ENCODE measurements at places on chromosomes 3 and 15.

GRCh38 chr3:112847692-112848091 is 1.0 kb upstream of the CD200R1L start:
- DNase-seq = no peak

GRCh38 chr3:66655044-66655443 is 154.2 kb upstream of the LRIG1 start:
- no peak for DNase-seq

DNA sequence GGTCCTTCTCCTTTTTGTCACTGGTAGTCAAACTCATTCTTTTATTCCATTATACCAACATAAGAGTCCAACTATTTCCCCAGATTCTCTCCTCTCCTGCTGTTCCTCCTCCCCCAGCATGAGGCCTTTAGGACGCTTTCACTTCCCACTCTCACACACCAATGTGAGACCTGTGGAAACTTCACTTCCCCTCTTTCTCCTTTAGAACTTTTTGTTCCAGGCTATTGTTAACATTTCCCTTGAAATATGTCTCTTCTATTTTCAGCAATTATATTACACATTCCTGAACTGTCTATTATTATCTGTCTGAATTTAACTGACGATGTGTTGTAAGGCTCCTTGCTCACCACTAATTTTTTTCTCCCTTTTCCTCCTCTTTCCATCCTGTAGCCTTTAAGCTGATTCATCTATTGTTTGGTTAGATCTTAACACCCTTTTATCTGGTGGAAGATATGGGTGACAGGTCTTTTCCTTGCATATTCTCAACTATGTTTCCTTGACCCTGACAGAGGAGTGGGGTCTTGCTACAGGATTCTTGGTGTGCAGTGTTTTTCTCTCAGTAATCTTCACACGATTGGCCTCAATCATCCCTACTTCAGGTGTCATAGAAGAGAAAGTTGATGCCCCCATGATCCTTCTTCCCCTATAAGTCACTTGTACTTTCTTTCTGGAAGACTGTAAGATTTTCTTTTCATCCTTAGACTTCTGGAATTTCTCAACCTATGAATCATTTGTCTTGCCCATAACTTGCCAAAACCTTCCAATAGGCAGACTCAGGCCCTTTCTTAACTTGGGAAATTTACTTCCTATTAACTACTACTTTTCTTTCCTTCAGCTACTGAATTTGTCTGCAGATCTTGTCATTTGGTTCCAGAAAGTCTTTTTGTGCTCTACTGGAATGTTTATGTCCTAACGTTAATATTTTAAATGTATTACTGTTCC is 5.9 kb downstream of the CYP19A1 start:
- DNase-seq = no peak

GRCh38 chr15:44666210-44667038 is 3.0 kb upstream of the SPG11 start:
- no peak for DNase-seq

DNA sequence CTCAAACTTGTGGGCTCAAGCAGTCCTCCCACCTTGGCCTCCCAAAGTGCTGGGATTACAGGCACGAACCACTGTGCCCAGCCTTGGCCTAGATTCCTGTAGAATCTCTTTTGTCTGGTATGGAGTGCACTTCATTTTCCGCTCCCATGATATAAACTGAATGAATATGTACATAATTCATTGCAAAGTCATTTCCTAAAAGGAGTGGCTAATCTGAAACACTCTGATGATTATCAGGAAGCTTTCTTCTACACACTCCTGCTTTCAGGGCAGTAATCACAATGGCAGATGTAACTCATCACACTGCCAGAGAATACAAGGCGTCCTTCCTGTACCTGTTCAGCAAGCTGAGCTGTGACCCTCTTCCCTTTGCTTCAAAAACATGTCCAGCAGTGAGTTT is 28.6 kb downstream of the RLBP1 start:
- no peak for DNase-seq

DNA sequence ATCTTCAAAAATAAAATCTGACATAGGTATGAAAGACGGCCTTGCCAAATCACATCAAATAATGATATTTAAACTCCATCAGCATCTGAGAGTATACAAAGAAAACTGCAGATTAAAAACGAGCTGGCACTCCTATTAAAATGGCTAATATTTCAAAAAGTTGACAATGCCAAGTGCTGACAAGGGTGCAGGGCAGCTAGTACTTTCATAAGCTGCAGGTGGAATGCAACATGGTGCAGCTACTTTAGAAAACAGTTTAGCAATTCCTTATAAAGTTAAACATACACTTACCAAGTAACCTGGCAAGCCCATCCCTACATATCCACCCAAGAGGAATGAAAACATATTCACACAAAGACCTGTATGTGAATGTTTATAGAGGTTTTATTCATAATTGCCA is 23.0 kb downstream of the TBC1D2B start:
- no peak for DNase-seq

GRCh38 chr15:55937040-55937439 is 56.4 kb downstream of the NEDD4 start:
- DNase-seq = no peak

- DNase-seq = no peak
Measured at GRCh38 chr15:68676011-68676605, 97.3 kb downstream of the CORO2B start.

GRCh38 chr3:191686626-191687025 is 225.7 kb downstream of the PYDC2 start:
- no peak for DNase-seq

- DNase-seq = no peak
Measured at GRCh38 chr3:55556619-55557537, 69.8 kb upstream of the WNT5A start.

GRCh38 chr3:128805772-128806171 is 73.6 kb upstream of the ACAD9 start:
- no peak for DNase-seq

DNA sequence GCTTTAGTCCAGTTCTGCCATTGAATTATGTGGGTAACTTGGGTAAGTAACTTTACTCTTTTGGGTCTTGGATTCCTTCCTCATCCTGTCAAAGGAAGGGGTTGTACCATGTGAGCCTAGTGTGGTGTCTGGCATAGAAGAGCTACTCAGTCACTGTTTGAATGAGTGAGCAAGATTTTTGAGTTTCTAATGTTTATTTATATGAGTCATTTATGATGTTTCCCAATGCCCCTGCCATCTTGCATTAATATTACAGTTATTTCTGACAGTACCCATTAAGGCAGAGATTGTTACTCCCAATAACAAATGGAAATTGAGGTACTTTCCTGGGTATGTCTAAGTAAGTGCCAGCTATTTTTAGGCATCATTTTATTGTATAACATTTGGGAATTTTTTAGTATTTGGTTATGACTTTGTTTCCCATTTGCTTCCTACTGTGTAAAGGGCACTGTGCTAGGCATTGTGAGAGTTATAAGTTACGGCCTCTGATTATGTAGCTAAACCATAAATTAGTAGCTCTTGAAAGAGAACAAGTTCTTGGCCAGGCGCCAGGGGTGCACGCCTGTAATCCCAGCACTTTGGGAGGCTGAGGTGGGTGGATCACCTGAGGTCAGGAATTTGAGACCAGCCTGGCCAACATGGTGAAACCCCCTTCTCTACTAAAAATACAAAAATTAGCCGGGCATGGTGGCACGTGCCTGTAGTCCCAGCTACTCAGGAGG is 23.5 kb downstream of the NR1D2 start:
- no peak for DNase-seq

DNA sequence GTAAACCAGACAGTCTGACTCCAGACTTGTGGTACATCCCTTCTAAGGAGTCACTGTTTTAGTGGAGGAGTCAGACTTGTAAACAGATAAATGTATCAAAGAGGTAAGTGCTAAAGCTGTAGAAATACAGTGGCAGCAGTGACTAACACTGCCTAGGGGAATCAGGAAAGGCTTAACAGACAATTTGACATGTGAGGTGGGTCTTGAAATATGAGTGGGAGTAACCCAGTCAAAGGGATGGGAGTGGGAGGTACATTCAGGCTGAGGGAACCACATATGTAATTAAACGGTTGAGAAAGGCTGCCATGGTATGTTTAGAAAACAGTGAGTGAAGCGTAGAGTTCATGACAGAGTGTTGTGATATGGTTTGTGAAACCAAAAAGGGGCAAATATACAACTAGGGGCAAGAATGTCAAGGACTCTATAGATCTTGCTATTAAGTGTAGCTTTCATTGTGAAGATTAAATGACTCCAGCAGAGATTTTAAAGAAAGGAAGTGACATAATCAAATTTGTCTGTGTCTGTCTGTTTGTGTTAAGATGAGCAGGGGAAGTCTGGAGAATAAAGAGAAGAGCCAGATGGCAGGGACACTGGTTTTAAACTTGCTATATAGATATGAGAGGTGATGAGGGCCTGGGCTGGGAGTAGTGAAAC is 11.2 kb upstream of the ALCAM start:
- DNase-seq = no peak

- no peak for DNase-seq
Measured at GRCh38 chr3:94184781-94185180, 121.9 kb downstream of the NSUN3 start.

- DNase-seq = no peak
Measured at GRCh38 chr3:163563485-163563884, 1514.8 kb downstream of the SI start.

- DNase-seq = no peak
Measured at GRCh38 chr15:81111510-81112470, 22.3 kb upstream of the CFAP161 start.

DNA sequence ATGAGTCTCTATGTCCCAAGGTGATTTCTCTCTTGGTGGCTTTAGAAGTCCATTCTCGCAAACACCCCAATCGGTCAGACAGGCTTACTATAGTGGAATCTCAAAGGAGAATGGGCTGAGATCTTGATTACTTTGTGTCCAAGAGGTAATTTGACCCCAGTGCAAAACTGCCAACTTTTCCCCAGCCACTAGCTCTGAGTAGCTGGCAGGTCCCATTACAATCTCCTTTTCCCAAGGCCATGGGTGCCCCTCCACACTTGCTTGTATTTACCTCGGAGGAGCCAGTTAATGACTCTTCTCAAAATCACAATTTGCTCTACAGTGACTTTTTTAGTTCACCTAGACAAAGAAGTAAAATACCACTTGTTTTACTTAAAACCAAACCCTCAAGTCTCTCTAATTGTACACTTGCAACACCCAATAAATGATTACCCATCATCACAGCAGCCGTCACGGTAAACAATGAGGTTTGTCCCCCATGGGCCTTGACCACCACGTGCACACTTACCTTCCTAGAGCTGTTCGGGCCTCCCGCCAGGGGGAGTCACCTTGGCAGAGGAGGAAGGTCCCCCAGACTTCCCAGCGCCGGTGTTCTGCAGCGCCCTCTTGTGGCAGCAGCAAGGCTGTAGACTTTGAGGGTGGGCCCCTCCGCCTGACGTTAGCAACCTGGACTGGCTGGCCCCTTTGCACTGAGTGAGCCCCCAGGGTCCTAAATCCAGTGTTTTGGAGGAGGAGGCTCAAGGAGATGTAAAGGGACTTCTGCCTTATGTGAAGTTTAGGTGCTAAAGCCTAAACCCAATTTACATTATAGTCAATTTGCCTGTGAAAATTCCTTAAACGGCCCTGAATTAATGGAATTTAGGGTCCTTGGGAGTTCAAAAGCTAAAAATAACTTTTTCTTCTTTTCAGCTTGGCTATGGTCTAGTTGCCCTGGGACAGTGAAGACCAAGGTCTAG is 18.7 kb upstream of the HDAC11 start:
- DNase-seq = no peak

- DNase-seq = no peak
Measured at GRCh38 chr3:104886220-104886995, 480.3 kb upstream of the ALCAM start.

GRCh38 chr3:173266441-173266840 is 125.4 kb upstream of the SPATA16 start:
- no peak for DNase-seq

GRCh38 chr3:61300006-61300380 is 48.7 kb upstream of the FHIT start:
- DNase-seq = no peak

- DNase-seq = peak; percentile 29
Measured at GRCh38 chr15:24856397-24857390, 98.1 kb upstream of the SNRPN start.

- DNase-seq = peak; percentile 33
Measured at GRCh38 chr15:88015228-88015860, 241.2 kb downstream of the NTRK3 start.

- DNase-seq = no peak
Measured at GRCh38 chr3:62019906-62020305, 353.4 kb downstream of the FEZF2 start.

GRCh38 chr15:62135532-62136134 is 29.5 kb downstream of the C2CD4B start:
- DNase-seq = no peak

DNA sequence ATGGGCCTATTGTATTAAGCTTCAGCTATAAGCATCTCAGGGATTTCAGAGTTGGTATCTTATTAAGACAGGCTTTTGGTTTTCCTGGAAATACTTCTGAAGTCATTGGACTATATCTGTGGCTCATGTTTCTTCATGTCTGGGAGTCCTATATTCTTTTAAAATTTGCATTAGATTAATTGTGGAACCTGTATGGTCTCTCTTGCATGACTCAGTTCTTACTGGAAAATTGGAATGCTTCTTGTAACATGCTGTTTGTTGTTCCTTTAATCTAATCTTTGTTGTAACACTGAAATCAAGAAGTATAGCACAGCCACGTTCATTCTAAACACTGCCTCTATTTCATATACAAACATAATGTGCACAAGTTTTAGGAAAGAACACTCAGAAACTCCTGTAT is 208.1 kb downstream of the RBMS3 start:
- DNase-seq = no peak

DNA sequence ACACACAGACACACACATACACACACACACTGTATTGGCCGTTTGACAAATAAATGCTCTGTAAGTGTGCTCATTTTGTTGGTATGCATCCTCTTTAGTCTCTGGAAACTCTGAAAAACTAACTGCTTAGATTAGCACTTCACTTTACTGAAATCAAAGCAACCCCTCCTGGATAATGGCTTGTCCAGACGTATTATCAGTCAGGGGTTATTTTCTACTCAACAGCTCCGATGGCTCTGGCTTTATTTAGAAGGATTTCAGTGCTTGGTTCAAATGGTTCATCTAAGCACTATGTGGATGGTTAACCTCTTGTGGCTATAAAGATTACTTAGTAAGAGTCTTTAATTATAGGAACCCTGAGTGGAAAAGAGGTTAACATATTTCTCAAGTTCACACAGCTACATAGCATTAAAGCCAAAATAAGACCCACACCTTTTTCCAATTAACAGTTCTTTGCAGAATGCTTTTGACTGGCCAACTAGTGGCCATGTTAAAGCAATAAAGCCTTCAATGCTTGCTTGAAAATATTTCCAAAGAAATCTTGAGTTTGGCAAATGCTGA is 516.1 kb upstream of the NAALADL2 start:
- DNase-seq = no peak

GRCh38 chr3:24270204-24270691 is 224.4 kb downstream of the THRB start:
- no peak for DNase-seq
